ENCODE measurements at places on chromosomes 12 and 14. TPM values are rescaled to one million over a fixed set of nuclear protein-coding genes. Genes with fewer than 3 reads are reported as not detected.

- no peak for DNase-seq
- no peak overlapping the region for H3K4me3 ChIP-seq
- H3K27me3 ChIP-seq = no peaks in the 10 kb centered on the region
- no peaks in the 10 kb centered on the region for H3K36me3 ChIP-seq
- H3K4me1 ChIP-seq = peaks cover 6% of the 10 kb centered on the region
These were observed 178.1 kb upstream of the NOVA1 start for GRCh38 chr14:26775765-26776563.

DNA sequence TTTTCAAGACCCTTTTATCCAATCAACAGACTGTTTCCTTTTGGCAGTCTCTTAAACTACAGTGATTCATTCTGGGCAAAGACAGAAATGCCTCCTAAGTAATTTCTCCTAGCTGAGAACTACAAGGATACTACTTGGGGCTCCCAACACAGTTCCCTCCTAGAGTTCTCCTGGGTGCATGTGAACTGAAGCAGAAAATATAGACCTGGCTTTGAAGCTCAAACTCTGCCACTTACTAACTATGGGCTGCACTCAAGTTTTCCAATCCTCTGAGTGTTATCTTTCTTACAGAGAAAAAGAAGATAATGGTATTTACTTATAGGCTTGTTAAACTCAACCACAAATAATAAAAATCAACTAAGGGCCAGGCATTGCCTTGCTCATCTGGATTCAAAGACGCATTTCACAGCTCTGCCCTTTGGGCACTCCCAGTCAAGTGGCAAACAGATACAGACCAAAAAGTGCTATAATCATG is 97.6 kb downstream of the EFCAB11 start:
- H3K27ac ChIP-seq = no peak overlapping the region
- H3K36me3 ChIP-seq = no peaks in the 10 kb centered on the region
- no peak overlapping the region for H3K4me3 ChIP-seq
- H3K27me3 ChIP-seq = no peaks in the 10 kb centered on the region
- DNase-seq = no peak

DNA sequence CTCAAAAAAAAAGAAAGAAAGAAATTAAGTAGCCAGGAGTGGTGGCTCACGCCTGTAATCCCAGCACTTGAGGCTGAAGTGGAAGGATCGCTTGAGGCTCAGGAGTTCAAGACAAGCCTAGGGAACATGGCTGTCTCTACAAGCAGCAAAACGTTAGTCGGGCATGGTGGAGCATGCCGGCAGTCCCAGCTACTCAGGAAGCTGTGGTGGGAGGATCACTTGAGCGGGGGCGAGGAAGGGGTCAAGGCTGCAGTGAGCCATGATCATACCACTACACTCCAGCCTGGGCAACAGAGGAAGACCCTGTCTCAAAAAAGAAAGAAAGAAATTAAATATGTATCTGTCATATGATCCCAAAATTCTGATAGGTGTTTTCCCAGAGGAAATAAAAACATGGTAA is 5.3 kb downstream of the RAD52 start:
- no peaks in the 10 kb centered on the region for H3K36me3 ChIP-seq
- no peak overlapping the region for H3K4me3 ChIP-seq
- no peak for DNase-seq
- H3K27ac ChIP-seq = no peak overlapping the region
- no peaks in the 10 kb centered on the region for H3K27me3 ChIP-seq

TAS2R31 gene
- 13.2 TPM for total RNA-seq

DNA sequence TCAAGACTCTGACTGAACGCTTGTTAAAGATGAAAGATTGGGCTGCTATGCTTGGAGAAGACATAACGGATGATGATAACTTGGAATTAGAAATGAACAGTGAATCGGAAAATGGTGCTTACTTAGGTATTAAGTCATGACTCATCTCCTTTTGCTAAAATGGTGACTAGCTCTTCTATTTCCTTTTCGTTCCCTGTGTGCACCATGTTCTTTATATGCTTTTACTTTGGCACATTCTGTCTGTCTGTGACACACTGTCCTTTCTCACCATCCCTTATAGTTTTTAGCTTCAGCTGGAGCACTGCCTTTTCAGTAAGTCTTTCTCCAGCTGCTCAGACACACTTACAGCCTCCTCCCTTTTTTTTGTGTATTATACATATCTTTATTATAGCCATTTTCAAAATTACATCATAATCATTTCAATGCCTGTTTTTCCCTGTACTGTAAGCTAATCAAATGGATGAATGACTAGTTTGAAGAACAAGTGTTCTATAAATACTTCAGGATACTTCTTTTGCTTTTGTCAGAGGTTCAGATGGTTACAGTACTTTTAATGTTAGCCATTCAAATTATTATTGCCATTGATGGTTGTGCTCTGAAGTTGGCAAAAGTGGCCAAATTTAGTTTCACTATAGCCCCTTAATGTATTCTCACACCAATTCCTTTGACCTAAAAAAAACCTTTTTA is 68.6 kb downstream of the MIA2 start:
- no peaks in the 10 kb centered on the region for H3K4me1 ChIP-seq
- peaks cover 22% of the 10 kb centered on the region for H3K36me3 ChIP-seq
- DNase-seq = no peak
- H3K4me3 ChIP-seq = no peak overlapping the region
- no peaks in the 10 kb centered on the region for H3K27me3 ChIP-seq

- no peak for DNase-seq
- H3K36me3 ChIP-seq = no peaks in the 10 kb centered on the region
- H3K4me3 ChIP-seq = no peak overlapping the region
- no peaks in the 10 kb centered on the region for H3K27me3 ChIP-seq
- no peak overlapping the region for H3K27ac ChIP-seq
These were observed 91.9 kb downstream of the SYNE3 start for GRCh38 chr14:95424529-95424928.

GRCh38 chr12:88970740-88971139 is 381.6 kb downstream of the DUSP6 start:
- no peaks in the 10 kb centered on the region for H3K27me3 ChIP-seq
- no peak overlapping the region for H3K27ac ChIP-seq
- no peak overlapping the region for H3K4me3 ChIP-seq
- H3K4me1 ChIP-seq = no peaks in the 10 kb centered on the region
- no peak for DNase-seq

DNA sequence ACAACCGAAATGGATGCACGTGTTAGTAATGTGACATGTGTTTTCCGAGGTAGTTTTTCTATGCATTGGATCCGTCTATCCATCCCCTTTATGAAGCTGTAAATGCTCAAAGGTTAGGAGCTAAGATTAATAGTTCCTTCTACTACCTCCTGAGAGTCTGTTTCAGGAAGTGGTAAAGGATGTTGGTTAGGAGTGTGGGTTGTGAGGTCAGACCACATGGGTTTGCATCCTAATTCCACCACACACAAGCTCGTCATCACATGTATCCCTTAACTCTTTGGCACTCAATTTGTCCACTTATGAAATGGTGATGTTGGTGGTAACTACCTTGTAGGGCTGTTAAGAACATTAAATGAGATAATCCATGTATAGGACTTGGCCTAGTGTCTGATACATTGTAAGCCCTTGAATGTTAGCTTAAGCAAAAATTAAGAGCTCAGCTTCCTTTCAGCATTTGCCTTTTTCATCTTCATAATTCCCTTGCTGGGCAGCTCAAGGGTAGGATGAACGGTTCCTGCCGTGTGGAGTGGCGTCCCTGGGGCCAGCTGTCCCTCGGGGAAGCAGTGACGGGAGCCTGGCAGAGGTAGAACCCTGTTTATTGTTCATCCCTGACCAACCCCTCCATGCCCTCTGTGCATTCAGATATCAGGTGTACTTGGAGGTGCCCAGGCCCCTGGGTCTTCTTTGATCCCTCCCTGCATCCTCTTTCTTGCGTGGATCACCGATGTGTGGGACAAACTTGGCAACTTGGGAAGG is 52.3 kb downstream of the TSPAN9 start:
- no peak overlapping the region for H3K27ac ChIP-seq
- H3K4me1 ChIP-seq = peaks cover 4% of the 10 kb centered on the region
- no peaks in the 10 kb centered on the region for H3K36me3 ChIP-seq
- DNase-seq = no peak

GRCh38 chr12:25705261-25705660 is 152.2 kb upstream of the LMNTD1 start:
- H3K27me3 ChIP-seq = no peaks in the 10 kb centered on the region
- H3K4me3 ChIP-seq = no peak overlapping the region
- DNase-seq = no peak
- peaks cover under 1% of the 10 kb centered on the region for H3K4me1 ChIP-seq

GRCh38 chr12:51694146-51694545 is 103.1 kb downstream of the SCN8A start:
- H3K4me1 ChIP-seq = peaks cover 3% of the 10 kb centered on the region
- H3K36me3 ChIP-seq = no peaks in the 10 kb centered on the region
- no peaks in the 10 kb centered on the region for H3K27me3 ChIP-seq
- no peak overlapping the region for H3K4me3 ChIP-seq
- DNase-seq = no peak
- no peak overlapping the region for H3K27ac ChIP-seq

- H3K27ac ChIP-seq = no peak overlapping the region
- H3K27me3 ChIP-seq = no peaks in the 10 kb centered on the region
- no peak overlapping the region for H3K4me3 ChIP-seq
- peaks cover 8% of the 10 kb centered on the region for H3K4me1 ChIP-seq
These were observed 5.9 kb downstream of the ARL6IP4 start for GRCh38 chr12:122986258-122986871.

DNA sequence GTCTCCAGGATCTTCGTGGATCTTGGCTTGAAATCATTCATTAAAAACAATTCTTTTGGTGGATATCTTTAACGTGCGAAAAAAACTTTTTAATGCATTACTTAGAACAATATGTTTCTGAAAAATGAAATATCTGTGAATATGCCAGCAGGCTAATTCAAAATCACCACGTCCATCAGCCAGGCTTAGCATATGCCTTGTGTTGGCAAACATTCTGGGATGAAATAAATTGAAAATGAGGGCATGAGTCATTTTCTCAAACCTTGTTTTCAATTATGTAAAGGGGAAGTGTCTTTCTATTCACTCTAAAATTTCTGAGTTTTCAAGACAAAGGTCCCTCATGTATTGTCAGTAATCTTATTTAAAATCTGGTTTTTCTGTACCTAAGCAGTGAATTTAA is 393.9 kb downstream of the PAWR start:
- no peak overlapping the region for H3K4me3 ChIP-seq
- no peak for DNase-seq
- peaks cover 21% of the 10 kb centered on the region for H3K36me3 ChIP-seq

RHOJ gene
- total RNA-seq = not detected

Measured in neural progenitor cell (in vitro differentiated cells).